Caki2 (cell line): ENCODE measurements at places on chromosomes 2 and 18. TPM values are rescaled to one million over a fixed set of nuclear protein-coding genes. Genes with fewer than 3 reads are reported as not detected.

Gene ATOH8
- 7.5 and 12.9 TPM in 2 replicates for total RNA-seq

Gene GALNT3
- total RNA-seq = 0.37 and 0.43 TPM in 2 replicates

Gene ALPP
- total RNA-seq = not detected in 2 replicates

Gene COL4A4
- total RNA-seq = 3.3 and 6.3 TPM in 2 replicates

Gene SOX11
- not detected in 2 replicates for total RNA-seq

Gene IL1RN
- total RNA-seq = 0.78 and 2.6 TPM in 2 replicates

Gene SERPINB11
- total RNA-seq = not detected in 2 replicates

Gene SFTPB
- total RNA-seq = not detected in 2 replicates

Gene GCFC2
- total RNA-seq = 28.5 and 36.9 TPM in 2 replicates

Gene KANSL1L
- 14.5 and 18.6 TPM in 2 replicates for total RNA-seq

Gene ALPG
- total RNA-seq = not detected in 2 replicates
